EH (cell line): ENCODE measurements at places on chromosomes 2 and 18.
A peak's percentile ranks its signal among the peaks of the same experiment; 100 is the strongest.

DNA sequence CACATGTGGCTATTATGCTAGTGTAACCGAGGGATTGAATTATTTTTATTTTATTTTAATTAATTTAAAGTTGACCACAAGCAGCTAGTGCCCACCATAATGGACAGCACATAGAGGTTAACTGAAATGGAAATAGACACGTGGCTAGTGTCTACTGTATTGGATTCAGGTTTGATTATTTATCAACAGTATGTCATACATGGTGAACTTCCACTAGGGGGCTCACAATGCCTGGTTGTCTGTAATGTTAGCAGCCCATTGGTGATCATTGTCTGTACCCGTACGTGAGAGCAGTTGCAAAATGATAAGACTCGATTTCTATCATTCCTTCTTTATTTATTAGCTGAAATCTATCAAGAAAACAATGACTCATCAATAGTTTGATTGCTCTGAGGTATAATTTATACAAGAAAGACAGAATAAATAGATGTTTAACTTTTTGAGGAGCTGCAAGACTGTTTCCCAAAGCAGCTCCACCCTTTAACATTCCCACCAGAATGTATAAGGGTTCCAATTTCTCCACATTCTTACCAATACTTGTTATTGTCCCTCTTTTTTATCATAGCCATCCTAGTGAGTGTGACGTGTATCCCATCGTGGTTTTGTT lies 76.5 kb downstream of the CYBRD1 start:
- peak; percentile 74 for DNase-seq

DNA sequence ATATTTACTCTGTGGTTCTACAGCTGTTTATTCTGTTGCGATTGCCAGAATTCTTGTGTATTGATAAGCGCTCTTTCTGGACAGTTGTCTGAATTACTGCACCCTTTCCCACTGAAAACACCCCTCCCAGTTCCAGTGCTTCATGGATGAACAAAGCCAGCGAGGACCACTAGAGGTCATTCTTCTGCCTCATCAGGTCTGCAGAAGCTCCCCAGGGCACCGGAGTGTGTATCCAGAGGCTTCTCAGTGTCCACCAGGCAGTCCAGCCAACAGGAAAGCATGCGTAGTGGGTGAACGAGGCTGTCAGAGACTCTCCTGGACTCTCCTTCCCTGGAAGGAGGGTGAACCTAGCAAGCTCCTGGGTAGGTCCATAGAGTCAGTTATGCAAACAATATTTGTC lies 40.6 kb upstream of the INHBB start:
- peak; percentile 36 for DNase-seq

- DNase-seq, result no peak
Measured at GRCh38 chr2:59308108-59308507, 1067.0 kb upstream of the FANCL start.

DNA sequence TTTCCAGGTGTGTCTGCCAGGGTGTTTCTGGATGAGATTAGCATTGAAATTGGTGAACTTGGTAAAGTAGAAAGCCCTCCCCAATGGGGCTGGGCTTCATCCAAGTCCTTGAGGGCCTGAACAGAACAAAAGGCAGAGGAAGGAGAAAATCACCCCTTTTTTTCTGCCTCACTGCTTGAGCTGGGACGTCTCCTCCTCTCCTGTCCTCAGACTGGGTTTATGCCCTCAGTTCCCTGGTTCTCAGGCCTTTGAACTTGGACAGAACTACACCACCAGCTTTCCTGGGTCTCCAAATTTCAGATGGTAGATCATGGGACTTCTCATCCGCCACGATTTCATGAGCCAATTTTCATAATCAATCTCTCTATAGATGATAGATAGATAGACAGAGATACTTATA lies 53.7 kb upstream of the BIN1 start:
- no peak for DNase-seq

DNA sequence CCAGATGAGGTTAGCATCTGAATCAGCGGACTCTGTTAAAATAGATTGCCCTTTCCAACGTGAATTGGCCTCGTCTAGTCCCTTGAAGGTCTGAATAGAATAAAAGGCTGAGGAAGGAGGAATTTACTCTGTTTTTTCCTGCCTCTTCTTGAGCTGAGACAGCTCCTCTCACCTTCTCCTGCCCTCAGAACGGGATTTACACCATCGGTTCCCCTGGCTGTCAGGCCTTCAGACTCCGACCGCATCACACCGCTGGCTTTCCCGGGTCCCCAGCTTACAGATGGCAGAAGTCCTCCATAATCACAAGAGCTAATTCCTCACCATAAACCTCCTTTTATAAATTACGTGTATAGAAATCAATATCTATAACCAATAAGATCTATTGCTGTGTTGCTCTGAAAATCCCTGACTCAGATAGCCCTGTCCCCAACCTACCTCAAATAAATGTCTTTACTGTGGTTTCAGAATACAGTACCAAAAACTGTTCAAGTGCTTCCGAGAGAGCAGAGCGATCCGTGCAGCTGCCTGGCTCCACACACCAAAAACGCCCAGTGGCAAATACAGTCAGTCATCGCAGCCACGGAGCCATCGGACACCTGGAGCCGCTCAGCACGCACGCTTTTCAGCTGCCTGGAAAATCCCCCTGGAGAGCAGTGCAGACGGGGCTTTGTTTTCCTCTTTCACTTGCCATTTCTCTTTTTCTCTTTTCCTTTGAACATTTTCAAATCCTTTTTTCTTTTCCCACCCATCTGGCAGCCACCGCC lies 196.9 kb downstream of the NRP2 start:
- DNase-seq, result no peak

GRCh38 chr2:97993926-97994325 lies 1.8 kb downstream of the TMEM131 start:
- DNase-seq, result no peak

DNA sequence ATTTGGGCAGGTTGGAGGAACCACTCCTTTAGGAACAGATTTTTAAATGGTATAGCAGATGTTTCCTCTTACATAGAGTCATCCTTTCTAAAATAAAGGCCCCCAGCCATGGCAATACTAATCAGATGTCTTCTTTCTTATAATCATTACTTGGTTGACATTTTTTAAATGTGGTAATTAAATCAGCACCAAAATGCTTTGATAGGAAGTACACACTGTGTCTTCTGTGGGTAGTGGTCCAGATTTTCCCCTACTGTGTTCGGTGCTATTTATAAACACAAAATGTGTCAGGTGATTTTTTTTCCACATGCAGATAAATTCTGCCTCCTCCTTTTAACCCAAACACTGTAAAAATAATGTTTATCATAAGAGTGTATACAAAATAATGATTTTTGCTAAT lies 200.9 kb upstream of the DTNA start:
- DNase-seq, result no peak

GRCh38 chr2:53438100-53438499 lies 329.5 kb upstream of the CHAC2 start:
- DNase-seq, result no peak

- DNase-seq, result peak; percentile 4
Measured at GRCh38 chr18:31581498-31582197, 10.0 kb upstream of the TTR start.

DNA sequence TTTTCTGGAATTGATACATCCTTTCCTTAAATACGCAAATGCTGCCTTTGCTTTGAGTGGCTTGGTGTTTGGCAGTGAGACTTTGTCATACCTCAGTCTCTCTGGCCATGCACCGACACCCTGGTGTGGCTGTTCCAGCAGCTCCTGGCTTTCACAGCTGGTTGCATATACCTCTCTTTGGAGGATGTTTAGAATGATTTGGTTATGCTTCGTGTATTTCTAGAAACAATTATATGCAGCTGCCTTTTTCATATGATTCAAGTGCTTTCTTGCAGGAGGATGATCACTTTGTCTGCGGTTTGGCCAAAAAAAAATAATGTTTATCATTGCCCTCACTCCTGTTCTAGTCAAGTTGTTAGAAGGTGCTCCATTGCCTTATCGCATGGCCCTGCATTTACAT lies 95.0 kb upstream of the EML6 start:
- no peak for DNase-seq

- peak; percentile 57 for DNase-seq
Measured at GRCh38 chr2:84865181-84865783, 15.6 kb downstream of the TRABD2A start.

DNA sequence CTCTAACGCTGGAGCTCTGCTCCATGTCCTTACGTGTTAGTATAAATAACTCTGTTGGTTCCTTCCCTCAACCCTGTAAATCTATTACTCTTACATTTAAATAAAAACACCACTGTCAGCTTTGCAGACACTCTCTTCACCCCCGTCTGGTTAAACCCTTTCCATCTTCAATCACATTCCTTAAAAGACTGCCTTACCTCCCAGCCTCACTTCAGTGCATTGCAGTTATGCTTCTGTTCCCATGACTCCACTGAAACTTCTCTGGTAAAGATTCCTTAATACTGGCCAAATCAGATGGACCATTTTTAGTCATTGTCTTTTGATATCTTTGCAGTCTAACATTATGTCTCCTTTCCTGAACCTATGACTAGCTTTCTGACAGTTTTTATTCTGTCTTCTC lies 61.7 kb downstream of the EML4 start:
- no peak for DNase-seq

GRCh38 chr2:218859988-218860831 lies 605 bp downstream of the WNT6 start:
- no peak for DNase-seq
